ENCODE measurements at places on chromosomes 1 and 21.

DNA sequence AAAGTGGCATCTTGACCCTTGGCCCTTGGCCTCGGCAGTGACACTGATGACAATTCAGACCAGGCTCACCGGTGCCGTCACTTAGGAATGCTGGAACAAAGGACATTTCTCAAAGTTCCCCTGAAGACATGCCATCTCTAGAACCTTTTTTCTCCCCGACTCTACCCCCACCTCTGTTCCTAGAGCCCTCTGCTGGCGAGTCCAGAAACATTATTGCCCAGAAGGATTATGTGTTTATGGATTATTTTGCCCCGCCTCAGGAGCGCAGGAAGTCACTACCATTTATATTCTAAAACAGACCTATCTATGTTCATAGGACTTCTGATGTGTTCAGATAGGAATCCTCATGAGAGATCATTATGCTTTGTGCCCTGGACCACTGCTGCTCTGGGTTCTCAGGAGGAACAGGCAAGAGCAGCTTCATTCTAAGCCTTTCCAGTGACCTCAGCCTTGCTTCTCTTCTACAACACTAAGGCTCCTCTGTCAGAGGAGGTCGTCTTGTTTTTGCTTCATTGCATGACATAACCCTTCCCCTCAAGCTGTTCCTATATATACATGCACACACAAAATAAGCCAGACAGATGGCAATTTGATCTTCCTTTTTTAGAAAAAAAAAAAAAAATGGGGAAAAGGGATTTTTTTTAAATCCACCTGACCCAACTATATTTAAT lies 12.4 kb upstream of the SHISA4 start:
- no peak for DNase-seq

DNA sequence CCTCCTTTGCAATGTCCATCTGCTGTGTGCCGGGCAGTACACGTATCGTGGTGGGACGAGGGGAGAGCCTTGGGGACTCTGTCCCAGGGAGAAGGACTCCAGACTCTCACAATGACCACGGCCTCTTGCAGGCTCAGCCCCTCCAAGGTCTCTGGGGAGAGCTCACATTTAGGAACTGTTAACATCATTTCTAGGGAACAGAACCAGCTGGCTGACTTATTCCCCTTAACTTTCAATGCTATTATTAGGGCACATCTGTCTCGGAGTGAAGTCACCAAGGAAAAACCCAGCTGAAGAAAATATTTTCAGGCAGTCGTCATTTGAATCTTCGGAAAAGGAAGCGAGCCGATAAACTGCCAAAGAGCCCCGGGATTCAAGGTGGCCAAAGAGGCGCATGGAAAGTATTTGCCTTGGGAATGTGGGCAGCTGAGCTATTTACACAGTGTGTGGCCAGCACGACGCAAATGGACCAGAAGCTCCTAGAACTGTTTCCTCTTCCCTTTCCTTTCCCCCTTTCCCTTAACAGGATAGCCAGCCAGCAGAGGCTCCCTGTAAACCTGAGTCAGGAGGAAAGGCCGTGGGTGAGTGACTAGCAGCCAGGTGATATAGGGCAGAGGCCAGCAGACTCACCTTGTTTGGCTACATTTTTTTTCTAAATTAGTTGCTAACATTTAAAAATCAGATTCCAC lies 74.5 kb downstream of the ITPKB start:
- no peak for DNase-seq

GRCh38 chr21:24840287-24840686 lies 767.0 kb downstream of the MRPL39 start:
- DNase-seq, result no peak

DNA sequence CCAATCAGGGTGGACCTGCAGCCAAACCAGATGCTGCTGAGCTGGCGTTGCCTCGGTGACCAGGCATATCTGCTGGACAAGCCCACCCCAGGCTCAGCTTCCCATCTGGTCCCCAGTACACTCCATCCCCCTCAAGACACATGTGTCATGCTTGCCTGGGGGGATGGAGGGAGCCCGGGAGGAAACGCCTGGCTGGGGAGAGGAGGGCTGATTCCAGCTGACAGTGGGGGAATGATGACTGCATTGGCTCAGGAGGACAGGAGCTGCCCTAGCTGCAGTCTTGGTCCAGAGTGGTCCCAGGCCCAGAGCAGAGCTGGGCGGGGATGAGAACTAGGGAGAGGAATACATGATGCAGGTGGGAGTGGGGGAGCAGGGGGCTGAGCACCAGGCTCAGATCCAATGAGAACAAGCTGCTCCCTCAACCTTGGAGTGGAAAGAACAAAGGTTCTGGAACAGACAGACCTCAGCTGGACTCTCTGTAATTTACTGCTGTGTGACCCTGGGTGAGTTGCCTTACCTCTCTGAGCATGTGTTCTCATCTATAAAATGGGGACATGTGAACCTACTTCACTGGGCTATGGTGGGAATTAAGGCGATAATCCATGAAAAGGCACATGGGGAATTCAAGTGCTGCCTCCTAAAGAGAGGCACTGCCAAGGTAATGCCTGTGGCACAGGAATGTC lies 23.1 kb upstream of the ECE1 start:
- DNase-seq, result no peak

GRCh38 chr1:23896491-23896890 lies 16.7 kb downstream of the CNR2 start:
- DNase-seq, result no peak

DNA sequence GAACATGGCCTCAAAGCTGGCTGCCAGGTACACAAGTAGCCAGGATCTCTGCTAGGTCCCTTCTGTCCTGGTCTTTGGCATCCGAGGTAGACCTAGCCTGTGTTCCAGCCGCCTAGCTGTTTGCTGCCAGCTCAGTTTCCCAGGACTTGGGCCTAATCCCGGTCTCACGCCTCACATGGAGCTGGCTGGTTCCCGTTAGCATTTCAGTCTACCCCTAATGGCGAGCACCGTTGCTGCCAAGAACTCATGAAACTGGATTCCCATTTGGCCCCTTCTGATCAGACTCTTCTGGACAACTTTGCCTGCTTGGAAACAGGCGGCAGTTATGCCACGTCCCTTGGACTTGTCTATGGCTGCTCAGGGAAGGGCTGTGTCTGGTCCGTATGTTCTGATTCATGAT lies 26.2 kb upstream of the HHAT start:
- no peak for DNase-seq

DNA sequence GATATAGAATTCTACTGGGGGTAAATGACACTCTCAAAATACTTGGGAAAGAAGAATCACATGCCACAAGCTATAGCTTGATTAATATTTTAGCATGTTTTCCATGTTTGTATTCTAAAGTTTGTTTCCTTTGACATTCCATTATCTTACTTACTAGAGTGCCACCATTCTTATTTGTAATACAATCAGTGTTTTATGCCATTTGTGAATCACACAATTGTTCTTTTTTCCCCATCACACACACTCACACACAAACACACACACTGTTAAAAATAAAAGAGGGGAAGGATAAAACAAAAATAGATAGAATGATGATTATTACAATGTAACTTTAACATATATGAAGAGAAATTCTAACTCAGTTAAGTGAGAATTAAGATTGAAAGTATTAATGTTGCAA lies 16.0 kb upstream of the TEKT2 start:
- DNase-seq, result no peak

DNA sequence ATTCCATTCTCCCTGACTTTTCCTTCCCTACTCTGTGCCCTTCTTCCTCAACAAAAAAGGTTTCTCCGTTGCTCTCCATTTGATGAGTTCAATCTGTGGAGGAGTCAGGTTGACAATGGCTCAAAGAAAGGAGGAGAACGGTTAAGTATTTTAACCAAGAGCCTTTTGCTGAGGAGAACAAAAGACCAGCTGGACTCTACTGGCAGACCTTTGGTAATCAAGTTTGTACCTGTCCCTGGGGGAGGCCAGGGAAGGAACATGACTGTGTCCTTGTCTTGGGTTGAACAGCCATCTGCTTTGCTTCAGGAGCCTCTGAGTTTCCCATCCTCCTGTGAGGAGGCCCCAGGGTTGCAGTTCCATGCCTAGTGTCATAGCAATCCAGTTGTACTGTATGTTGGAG lies 29.9 kb downstream of the TTF2 start:
- no peak for DNase-seq

- DNase-seq, result peak; percentile 59
These were observed 139.2 kb downstream of the CLIC6 start for GRCh38 chr21:34807881-34808568.

DNA sequence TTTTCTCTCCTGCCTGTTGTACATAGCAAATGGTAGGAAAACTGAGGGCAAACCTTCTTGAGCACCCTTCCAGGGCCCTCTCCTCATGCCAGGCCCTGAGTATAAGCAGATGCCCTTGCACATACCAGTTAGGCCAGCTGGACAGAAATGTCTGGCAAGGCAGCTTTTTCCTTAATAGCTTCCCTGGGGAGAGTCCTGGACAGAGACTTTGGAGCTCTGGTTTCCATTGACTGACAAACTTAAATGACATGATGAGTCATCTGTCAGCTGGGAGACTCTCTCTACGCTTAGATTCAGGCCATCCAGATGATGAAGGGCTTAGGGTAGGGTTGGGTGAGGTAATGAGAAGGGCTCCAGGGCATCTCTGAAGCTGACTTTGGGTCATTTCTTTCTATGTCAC lies 317.5 kb downstream of the ASTN1 start:
- no peak for DNase-seq

- no peak for DNase-seq
These were observed 98.4 kb downstream of the C4BPA start for GRCh38 chr1:207202480-207202879.

DNA sequence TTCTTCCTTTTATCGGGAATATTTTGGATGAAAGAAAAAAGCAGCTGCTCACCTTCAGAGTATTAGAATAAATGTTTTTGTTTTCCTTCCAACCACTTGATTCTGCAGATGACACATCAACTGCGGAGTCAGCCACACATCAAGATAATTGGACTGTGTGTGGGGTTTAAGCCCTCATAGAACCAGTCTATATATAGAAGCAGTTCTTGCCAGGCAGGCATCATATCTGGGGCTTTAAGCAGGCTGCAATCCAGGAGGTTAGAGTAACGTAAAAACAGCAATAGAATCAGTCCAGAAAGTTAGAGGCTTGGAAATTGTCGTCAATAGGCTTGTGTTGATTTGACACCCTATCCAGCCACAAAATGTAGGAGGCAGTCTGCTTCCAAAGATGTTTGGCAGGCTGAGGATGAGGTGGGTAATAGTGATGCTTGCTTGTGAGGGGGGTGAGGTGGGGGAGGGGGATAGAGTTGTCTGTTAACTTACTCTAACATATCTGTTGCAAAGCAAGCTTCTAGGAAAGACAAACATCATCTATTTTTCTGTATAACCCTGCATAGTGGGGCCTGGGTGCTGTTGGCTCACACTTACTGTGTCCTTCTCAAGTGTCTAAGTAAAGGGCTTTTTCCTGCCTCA lies 64.8 kb downstream of the PEX14 start:
- DNase-seq, result no peak

DNA sequence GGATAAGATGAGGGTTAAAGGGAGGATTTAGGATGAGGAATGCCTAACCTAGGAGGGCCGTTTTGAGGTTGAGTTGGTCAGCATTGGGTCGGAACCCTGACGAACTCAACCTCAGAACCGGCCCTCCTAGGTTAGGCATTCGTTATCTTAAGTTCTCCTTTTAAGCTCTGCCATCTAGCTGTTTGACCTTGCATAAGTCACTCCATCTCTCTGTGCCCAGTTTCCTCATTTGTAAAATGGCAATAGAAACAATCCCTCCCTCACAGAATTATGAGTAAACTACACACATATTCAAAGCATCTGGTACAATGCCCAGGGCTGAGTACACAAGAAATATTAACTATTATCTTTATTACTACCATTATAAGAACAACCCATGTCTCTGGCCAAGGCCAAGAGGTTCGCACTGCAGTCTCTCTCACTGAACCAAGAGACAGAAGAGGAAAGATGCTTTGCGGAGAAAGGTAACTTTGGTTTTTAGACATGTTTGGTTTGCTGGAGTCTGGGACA lies 4.8 kb downstream of the ABCB10 start:
- no peak for DNase-seq

- no peak for DNase-seq
These were observed 451.4 kb upstream of the ADGRL2 start for GRCh38 chr1:81349194-81349965.

DNA sequence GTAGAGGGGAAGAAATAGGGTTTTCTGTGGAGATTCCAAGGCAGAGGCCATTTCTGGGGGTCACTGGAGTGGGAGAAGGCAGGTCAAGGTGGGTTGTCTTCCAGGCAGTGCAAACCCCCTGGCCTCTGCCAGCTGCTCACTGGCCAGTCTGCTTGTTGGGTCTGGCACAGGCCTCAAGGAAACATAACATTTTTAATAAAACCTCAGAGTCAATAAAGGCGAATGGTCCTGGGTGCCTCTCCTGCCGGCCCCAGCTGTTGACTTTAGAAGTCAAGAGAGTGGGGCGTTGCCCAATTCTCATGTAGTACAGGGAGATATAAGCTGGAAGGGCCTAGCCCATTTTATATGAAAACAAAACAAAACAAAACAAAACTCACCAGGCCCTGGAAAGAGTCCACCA lies 36.6 kb downstream of the RUNX3 start:
- no peak for DNase-seq

GRCh38 chr1:12572522-12572921 lies 45.5 kb downstream of the DHRS3 start:
- DNase-seq, result no peak

DNA sequence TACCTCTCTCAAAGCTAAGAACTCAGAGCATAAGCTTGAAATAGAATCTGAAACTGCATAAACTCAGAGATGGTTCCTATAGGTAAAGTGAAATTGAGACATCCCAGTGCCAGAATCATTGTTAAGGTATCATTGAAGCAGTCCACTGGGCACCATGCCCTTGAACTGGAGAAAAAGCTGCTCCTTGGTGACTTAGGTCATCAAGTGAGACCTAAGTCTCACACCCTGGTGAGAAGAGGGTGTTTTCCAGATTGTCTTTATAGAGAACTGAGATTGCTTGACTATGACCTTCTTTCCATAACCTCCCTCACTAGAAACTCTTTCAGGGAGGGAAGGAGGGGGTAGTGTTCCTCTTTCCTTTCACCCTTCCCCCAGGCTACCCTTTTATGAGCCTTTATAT lies 9.4 kb upstream of the ATP6V1G3 start:
- no peak for DNase-seq

GRCh38 chr1:90761781-90762589 lies 44.9 kb upstream of the BARHL2 start:
- no peak for DNase-seq

GRCh38 chr21:44887807-44888580 lies 14.5 kb upstream of the PTTG1IP start:
- no peak for DNase-seq

- DNase-seq, result no peak
These were observed 18.1 kb upstream of the BMP8A start for GRCh38 chr1:39473324-39473723.

GRCh38 chr1:51714374-51715019 lies 97.6 kb downstream of the OSBPL9 start:
- DNase-seq, result no peak

Data from smooth muscle cell of the brain vasculature (primary cell).